ENCODE measurements at places on chromosomes 7 and 10. TPM values are rescaled to one million over a fixed set of nuclear protein-coding genes. Genes with fewer than 3 reads are reported as not detected.

DNA sequence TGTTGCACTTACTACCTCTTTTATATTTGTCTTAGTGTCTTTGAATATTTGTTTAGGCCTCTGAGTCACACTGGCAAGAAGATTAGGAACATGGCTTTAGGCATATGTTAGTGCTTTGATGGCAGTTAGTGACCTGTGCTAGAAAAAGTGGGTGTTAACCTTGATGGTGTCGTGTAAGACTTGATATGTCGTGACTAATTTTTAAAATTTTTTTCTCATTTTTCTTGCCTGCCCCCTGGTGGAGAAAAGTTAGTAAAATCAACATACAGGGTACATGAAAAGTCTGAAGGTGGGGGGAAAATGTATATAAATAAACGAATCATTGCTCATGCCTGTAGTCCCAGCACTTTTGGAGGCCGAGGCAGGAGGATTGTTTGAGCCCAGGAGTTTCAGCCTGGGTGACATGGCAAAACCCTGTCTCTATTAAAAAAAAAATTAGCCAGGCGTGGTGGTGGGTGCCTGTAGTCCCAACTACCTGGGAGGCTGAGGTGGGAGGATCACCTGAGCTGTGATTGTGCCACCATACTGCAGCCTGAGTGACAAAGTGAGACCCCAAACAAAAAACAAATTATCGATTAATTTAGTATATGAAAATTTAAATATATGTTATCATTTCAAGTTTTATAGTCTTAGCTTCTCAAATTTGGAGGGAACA lies 44.6 kb downstream of the TAX1BP1 start:
- peak; percentile 65 for DNase-seq

The FAM24B gene
- total RNA-seq, result not detected

The HOXA5 gene
- total RNA-seq, result 0.98 TPM

DNA sequence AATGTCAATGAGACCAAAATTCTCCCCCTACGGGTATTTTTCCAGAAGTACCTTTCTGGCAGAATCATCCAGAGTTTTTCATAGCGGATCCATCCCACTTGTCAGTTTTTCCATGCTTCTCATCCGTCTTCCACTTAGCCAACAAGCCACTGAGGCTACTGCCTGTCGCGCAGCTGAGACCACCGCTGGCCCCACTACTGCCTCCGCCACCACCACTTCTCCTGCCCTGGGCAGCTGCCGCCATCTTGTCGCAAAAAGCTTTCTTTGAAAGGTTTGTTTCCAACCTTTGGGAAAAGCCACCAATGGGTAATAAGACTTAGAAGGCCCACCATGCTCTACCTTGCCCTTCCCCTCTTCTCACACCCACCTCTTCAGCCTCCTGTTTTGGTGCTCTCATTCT lies 42.1 kb downstream of the ERLIN1 start:
- no peak for DNase-seq

DNA sequence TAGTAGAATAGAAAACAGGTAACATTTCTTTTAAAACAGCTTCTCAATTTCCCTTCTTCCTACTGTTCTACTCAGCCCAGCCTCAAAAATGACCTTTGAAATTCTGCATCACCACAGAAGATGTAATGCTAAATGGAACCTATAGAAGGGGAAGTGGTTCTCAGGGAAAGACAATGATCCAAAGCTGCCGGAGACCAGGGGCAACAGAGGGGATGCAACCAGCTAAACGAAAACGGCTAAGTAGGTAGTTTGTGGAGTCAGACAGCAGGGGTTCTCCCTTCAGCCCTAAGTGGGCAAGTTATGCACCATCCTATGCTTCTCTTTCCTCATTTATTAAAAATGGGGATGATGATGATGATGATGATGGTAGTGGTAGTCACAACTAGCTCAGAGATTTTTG lies 214.3 kb downstream of the ELMO1 start:
- DNase-seq, result no peak

DNA sequence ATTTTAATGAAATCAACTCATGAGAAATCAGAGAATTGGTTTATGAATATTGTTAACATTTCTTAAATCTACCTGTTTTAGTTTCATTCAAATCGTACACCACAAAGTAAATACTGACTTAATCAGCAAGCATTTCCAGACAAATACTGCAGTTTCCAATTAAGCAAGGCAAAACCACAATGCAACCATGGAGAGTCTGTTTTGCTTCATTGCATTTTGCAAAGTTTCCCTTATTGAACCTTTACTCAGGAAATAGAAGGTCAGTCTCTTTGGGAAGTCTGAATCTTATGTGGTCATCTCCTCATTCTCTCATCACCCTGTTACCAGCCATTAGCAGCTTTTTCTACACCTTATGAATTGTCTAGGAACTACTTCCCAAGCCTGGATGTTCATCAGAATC lies 400.5 kb downstream of the IPMK start:
- DNase-seq, result no peak

GRCh38 chr7:74012842-74013249 lies 15.1 kb upstream of the ELN start:
- DNase-seq, result peak; percentile 94

DNA sequence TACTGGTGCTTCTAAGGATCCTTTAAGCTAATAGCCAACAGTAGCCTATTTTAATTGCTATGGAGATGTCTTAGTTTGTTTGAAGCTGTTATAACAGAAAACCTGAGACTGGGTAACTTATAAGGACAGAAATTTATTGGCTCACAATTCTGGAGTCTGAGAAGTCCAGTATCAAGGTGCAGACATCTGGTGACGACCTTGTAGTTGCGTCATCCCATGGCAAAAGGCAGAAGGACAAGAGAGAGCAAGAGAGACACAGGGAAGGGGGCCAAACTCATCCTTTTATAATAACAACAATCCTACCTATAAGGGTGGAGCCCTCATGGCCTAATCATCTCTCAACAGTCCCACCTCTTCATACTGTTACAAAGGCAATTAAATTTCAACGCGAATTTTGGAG lies 39.1 kb downstream of the NRCAM start:
- no peak for DNase-seq

- DNase-seq, result no peak
These were observed 137.0 kb downstream of the NRF1 start for GRCh38 chr7:129748356-129749109.

GRCh38 chr10:3248526-3249306 lies 76.1 kb upstream of the PITRM1 start:
- DNase-seq, result peak; percentile 93

GRCh38 chr7:39375874-39376190 lies 190.4 kb upstream of the YAE1 start:
- no peak for DNase-seq

GRCh38 chr7:137850972-137851945 lies 4.5 kb upstream of the DGKI start:
- DNase-seq, result no peak

GRCh38 chr10:2951235-2951835 lies 116.0 kb upstream of the PFKP start:
- DNase-seq, result no peak

GRCh38 chr7:18572154-18572553 lies 76.6 kb downstream of the HDAC9 start:
- no peak for DNase-seq

GRCh38 chr10:86955501-86956194 lies 1.8 kb downstream of the MMRN2 start:
- DNase-seq, result no peak

GRCh38 chr7:136953386-136953785 lies 84.9 kb downstream of the CHRM2 start:
- peak; percentile 65 for DNase-seq

The EPO gene
- total RNA-seq, result not detected

DNA sequence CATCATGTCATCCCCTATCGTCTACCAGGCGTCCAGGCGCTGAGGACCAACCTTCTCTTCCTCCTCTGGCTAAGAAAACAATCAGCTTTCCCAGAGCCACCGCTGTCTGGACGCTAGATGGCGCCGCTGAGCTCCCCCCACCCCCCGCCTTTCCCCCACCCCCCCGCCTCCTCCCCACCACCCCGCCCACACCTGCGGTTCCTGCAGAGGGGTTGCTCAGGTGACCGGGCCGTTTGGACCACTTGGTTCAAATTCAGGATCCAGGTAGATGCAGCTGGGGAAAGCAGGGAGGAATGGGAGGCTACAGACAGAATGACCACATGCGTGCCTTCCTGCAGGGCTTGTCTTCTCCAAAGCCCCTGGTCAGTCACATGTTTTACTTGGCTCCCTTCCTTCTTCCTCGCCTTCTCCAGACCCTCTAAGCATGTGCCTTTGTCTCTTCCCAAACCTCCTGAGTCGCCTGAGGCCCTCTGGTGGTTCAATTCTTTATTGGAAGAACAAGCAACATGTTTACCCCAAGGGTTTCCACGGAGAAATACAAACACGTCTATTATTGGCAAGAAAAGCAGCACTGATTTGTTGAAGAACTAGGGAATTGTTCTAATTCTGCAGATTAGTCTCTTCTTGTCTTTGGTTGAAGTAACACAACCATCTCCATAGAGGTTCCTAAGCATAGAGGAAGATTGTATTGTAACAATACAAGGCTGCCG lies 24.7 kb downstream of the AOC1 start:
- peak; percentile 11 for DNase-seq

The CALML3 gene
- not detected for total RNA-seq

GRCh38 chr10:48282829-48283228 lies 8.3 kb upstream of the FRMPD2 start:
- no peak for DNase-seq

DNA sequence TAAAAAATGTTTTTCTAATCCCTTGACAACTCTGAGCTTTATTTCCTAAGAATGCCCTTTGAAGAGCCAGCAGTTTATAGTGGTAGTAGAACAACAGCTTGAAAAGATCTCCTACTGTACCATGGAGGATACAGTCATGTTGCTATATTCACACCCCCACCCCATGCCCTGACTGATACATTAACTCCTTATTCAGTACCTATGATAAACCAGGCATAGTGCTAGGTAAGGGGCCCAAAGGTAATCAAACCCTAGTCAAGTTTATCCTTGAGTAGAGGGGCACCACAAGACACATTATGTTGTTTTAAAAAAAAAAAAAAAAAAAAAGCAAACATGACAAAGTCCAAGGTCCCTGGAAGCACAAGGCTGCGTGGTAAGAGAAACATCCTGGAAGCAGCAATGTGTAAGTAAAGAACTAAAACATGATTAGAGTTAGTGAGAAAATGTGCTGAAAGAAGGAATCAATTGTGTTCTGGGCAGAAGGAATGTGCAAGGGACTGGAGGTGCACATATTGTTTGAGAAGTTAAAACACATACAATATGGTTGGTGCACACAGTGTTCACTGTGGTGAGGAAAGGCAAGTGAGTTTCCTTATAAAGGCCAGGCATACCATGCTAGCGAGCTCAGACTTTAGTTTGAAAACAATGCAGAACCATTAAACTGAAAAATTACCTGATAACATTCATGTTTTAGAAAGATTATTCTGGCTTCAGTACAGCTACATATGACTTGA lies 51.2 kb downstream of the PDE1C start:
- no peak for DNase-seq

The AKR1B1 gene
- 97.8 TPM for total RNA-seq

DNA sequence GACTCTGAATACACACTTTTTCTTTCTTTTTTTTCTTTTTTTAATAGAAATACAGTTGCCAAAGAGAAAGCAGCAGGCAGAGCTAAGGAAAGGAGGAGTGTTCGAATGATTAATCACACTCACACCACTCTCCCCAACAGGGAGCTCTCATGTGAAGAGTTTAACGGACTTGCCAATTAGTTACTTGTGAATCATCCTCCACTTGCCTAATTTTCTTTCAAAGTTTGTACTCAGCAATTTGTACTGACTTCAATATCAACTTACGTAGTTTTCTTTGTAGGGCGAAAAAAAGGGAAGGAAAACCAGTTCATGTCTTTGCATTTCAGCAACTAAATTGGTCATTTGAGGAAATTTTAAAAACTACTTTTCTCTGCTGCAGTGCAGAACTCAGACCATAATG lies 109.2 kb downstream of the PIP4K2A start:
- DNase-seq, result peak; percentile 86

- peak; percentile 54 for DNase-seq
These were observed 373.6 kb upstream of the GHITM start for GRCh38 chr10:83765731-83766130.

DNA sequence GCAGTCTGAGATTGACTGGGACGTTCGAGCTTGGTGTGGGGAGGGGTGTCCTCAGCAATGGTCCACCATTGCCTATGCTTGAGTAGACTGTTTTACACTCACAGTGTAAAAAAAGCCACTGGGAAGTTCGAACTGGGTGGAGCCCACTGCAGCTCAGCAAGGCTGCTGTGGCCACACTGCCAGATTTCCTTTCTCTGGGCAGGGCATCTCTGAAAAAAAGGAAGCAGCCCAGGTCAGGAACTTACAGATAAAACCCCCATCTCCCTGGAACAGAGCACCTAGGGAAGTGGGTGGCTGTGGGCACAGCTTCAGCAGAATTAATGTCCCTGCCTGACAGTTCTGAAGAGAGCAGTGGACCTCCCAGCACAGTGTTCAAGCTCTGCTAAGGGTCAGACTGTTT lies 80.3 kb downstream of the BICC1 start:
- no peak for DNase-seq

The AOAH gene
- total RNA-seq, result 0.53 TPM

DNA sequence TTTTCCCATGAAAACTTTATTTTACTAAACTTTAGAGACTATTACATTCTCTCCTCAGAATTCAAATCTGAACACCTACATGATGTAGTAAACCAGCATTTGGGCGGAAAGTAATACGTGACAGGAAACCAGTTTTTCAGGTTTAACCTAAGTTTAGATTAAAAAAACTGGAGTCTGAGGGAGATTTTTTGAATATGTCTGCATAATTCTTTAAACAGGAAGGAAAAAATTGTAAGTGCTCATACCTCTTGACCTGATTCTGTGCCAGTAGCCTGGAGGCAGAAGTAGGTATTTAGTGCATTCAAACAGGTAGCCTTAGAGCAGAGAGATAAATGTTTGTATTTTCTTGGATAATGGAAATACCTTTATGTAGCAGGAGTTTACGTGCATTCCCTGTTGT lies 224.3 kb downstream of the MDFIC start:
- no peak for DNase-seq

GRCh38 chr10:690372-691161 lies 1.1 kb upstream of the DIP2C start:
- DNase-seq, result no peak

The SH3PXD2A gene
- 2.0 TPM for total RNA-seq

All from A172 (cell line).